GM18507 (cell line): ENCODE measurements at places on chromosomes 5 and 9.

DNA sequence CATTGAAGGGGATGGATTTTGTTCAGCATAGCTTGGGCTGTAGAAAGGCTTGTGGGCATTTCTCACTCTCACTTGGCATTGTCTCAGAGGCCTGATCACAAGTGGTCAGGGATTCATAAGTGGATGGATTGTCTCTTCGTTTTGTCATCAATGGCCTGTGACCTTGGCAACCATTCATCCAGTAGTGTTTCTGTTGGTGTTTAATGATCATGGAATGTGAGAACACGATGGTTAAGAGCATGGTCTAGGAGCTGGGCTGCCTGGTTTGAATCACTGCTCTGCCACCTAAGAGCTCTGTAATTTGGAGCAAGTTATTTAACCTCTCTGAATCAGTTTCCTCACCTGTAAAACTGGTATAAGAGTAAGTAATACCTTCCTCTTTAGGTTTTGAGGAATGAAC lies 430.1 kb upstream of the MEF2C start:
- no peak for DNase-seq

GRCh38 chr9:90568667-90569066 lies 74.0 kb downstream of the DIRAS2 start:
- DNase-seq, result no peak

GRCh38 chr9:105098370-105098769 lies 146.1 kb upstream of the SLC44A1 start:
- DNase-seq, result no peak

- DNase-seq, result no peak
These were observed 85.0 kb downstream of the ROR2 start for GRCh38 chr9:91865041-91865440.

DNA sequence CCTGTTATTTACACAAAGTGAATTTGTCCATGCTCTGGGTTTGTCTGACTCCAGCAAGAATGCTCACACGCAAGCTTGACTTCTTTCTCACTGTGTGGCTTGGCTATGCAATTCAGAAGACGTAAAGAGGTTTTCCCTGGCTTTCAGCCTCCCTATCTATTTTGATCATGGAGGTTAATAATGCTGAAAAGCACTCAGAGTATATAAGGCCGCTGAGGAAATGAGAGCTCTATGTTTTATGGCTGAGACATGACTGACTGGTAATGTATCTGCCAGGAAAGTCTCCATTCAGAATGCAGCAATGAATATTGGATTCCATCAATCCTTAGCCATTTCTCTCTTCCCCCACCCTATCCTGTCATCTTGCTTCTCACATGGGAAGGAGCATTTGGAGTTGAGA lies 417.3 kb downstream of the DMAC1 start:
- no peak for DNase-seq

DNA sequence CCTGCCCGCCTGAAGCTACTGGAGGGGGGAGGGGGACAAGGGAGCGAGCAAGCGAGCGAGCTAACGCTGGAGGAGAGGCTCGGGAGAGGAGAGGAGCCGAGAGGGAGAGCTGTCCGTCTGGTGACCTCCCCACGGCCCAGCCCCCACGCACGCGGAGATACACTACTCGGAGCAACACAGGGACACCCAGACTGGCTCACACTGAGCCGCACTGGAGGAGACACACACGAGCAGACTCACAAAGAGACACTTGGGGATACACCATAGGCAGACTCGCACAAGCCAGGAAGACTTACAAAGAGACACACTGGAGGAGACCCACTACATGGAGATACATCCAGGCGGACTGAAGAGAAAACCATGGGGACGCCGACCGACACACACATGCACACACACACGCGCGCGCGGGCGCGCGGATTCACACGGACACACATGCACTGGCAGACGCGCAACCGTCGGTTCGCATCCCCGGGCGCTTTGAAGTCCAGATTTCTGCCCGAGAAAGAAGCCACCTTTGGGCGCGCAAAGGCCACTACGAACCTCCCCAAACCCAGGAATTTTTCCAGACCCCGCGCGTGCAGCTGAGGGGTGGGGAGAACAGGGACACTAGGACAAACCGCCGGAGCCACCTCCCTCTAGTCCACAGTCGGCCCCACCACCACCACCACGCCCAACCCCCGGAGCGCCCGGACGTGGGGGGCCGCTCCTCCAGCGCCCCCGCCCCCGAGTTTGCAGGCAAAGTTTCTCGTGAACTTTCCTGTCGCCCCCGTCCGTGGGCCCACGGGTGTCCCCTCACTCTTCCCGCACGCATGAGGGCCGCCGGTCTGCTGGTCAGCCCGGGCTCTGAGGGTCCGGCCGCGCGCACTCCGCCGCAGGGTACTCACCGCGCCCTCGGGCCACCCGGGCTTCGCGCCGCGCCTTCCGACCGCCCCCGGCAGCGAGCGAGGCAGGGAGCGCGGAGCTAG lies 571 bp downstream of the CNTFR start:
- DNase-seq, result no peak

DNA sequence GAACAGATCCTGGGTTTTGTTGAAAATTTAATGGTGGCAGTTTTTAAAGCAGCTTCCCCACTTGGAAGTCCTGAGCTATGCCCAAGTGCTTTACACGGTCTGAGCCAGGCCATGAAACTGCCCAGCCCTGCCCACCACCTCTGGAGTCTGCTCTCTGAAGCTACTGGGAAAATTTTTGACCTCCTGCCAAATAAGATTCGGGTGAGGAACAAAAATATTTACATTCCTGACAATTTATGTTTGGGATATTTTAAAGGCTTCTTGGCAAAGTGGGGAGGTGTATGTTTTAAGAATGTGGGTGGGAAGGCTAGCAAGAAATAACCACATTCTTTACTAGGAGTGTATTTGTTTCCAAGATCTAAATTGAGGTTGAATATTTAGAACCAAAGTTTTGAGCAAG lies 50.0 kb downstream of the HACD4 start:
- DNase-seq, result no peak

DNA sequence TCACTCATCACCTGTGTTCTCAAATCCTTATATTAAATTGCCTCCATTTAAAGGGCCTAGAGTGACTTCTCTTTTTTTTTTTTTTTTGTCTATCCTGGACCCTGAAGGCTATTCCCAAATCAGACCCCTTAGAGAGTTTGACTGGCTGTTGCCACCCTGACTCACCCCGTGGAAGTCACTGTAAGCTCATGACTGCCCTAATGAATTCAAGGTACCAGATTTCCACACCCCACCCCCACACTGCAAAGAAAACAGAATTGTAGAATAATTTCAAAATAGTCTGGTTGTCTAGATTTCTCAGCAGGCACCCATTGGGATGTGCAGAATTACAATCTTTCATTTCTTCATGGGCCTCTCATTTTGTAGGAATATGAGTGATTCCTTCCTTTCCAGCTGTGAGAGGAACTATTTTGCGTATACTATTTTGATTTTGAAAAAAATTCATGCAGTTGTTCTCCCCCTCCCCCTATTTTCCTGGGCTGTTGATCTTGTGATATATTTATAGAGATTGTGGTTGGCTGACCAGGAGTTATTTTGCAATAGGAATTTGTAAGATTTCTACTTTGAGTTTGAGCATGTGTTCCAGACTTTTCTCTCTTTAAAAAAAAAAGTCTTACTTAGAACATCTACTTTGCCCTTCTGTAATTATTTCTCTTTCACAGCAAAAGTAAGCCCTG lies 79.1 kb downstream of the ZNF618 start:
- DNase-seq, result no peak

DNA sequence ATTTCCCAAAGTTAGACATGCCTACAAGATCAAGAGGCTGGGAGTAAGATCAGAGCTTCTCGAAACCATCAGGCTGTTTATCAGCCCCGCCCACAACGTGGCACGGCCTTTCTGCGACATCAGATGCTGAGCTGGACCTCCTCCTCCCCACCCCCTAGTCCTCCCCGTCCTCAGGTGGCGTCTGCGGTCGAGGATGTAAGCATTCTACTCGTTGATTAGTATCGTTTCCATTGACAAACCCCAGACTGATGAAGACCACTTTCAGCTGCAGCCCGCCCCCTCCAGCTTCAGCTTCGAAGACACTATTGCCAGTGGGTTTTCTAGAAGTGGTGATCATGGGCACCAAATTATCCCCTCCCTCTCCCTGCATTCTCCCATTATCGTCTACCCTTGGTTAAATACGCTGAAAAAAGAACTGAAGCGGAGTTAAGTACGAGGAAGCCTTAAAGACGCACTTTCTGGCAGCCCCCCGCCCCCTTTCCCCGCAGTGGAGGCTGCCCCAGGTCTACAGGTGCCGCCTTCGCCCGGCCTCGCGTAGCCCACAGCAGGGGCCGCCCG lies 1.1 kb downstream of the PPIC start:
- DNase-seq, result no peak

DNA sequence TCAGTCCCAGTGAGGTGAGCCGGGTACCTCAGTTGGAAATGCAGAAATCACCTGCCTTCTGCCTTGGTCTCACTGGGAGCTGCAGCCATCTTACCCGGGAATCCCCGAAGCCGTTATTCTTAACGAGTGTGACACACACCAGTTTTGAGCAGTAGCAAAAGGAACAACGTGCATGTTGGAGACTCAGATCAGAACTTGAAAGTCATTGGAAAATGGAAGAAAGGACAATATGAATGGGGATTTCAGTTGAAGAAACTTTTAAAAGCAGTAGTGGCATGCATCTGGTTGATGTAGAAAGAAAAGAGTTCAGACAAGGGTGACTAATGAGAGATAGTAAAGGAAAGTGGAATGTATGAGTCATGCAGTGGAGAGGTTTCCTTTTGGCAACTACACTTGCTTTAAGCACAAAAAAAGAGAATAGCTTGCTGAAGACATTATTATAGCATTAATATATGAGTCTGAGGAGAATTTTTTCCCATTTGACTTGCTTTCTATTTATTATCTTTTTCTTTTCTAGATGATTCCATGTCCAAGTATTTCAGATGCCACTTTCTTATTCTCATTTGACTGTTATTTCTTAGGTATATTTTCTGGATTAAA lies 44.4 kb upstream of the ANKDD1B start:
- DNase-seq, result peak; percentile 44

GRCh38 chr9:102507044-102507687 lies 488.0 kb upstream of the CYLC2 start:
- DNase-seq, result no peak

DNA sequence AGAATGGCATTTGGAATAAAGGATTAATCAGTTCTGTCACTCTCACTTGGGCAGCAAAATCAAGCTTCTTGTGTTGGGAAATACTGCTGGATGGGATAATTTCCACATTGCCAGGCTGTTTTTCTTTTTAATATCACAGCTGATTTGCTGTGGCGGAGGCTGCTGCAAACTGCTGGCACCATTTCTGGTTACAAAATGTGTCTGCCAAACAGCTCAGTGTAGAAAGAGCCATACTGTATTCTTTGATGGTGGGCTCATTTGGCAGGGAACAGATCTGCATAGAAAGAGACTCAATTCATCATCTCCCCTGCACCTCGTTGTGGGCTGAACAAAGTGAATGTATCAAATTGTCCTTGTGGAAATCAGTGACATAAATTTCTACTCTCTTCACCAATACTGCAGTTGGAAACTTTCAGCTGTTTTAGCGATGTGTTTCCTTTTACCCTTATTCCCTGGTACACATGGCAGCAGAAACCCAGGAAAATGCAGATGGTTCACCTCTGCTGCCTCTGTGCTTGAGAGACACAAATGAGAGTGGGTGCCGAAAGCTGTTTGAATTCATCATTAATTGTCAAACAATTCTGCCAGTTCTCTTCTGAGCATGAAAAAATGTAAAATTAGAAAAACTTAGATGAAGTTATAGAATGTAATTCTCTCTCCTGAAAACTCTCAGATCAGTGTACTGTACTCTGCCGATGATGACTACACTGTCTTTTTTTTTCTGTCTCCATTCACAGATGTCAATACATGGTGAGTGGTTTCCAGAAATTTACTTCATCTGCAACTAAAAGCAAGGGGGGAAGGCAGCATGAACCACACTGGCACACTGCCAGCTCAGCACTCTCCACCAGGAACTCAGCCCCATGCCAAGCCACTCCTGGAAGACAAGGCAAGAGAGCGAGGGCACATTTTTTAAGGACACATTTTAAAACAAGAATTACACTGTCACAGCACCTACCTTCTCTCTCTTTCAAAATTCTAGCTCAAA lies 75.0 kb downstream of the HMHB1 start:
- no peak for DNase-seq

DNA sequence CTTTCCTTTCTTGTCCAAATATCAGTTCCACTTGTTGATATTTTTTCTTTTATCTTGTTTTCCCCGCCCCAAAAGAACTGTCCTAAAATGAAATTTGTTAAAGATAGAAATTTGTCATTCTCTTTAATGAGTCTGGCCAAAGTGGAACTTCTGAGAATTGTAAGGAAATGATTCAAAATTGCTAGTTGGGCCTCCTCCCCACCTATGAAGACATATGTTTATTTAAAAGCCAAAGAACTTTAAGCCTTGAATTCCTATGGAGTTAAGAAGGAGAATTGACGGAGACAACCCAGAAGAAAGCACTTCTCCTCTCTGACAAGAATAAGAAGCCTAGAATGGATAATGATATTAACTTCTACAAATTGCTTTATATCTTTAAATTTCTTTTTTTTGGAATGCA lies 59.1 kb upstream of the ALDH1A1 start:
- no peak for DNase-seq

GRCh38 chr5:144120661-144121180 lies 49.7 kb downstream of the YIPF5 start:
- DNase-seq, result no peak

DNA sequence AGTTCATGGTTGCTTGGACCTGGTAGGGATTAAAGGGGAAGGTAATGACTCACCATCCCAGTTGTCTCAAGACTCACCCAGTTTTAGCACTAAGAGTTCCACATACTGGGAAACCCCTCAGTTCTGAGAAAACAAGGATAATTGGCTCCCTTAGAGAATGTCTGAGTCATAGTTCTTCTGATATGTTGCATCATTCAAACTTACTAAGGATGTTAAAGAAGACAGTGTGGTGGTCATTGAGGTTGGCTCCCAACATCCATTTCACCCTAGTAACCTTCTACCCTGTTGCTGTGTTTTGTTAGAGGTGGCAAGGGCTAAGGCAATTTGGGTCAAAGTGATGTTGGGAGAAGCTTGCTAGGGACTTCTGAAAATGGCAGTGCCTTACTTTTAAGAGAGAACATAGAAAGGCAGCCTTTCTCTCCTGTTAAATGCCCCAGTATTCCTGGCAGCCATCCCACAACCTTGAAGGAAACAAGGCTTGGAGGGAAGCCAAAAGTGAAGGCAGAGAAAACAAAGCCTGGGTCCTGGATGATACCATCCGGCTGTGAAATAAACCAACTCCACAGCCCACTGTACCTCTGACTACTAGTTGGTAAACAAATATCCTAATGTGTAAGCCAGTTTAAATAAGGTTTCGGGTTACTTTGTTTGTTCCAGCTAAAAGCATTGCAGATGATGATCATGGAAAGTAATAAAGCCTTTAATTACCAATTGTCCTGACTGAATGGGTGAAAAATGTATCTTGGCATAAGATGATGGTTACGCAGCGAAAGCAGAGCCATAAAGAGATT lies 80.4 kb upstream of the ADAMTSL1 start:
- DNase-seq, result no peak
